ENCODE measurements at places on chromosomes 4 and X. TPM values are rescaled to one million over a fixed set of nuclear protein-coding genes. Genes with fewer than 3 reads are reported as not detected.

Gene NDNF
- total RNA-seq: 0.89 TPM

Gene REPS2
- total RNA-seq: 9.8 TPM

DNA sequence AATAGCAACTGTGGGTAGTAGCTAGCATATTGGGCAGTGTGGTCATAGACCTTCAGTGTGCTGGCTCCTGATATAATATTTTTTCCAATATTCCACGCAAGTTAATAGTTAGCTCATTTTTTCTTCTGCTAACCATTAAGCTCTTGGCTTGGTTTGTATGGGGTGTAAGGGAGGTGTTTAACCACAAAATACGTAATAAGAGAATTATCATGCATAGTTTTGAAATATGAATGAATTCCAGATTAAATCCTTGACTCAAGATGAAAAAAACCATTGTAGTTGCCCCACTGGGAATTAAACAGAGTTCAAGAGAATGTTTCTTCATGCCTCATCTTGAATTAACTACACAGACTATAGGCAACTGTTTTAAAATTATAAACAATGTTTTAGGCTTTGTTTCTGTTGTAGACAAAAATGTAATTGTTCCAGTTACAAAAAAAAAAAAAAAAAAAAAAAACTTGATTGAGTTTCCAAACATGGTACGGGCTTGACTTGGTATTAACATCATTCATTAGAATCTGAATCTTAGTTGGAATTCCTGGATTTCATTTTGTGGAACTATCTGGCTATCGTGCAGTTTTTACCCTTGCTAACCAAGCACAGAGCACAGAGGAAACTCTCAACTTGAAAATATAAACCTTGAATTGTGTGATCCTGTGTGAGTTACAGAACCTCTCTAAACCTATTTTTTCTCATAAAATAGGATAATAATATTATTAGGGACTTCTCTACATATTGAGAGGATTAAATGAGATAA, 28.4 kb downstream of the CXCL1 start:
- DNase-seq: no peak

- no peak for DNase-seq
Measured at GRCh38 chrX:28324321-28324721, 262.9 kb upstream of the IL1RAPL1 start.

- peak; percentile 12 for DNase-seq
Measured at GRCh38 chrX:155070038-155070437, 898 bp downstream of the CMC4 start.

DNA sequence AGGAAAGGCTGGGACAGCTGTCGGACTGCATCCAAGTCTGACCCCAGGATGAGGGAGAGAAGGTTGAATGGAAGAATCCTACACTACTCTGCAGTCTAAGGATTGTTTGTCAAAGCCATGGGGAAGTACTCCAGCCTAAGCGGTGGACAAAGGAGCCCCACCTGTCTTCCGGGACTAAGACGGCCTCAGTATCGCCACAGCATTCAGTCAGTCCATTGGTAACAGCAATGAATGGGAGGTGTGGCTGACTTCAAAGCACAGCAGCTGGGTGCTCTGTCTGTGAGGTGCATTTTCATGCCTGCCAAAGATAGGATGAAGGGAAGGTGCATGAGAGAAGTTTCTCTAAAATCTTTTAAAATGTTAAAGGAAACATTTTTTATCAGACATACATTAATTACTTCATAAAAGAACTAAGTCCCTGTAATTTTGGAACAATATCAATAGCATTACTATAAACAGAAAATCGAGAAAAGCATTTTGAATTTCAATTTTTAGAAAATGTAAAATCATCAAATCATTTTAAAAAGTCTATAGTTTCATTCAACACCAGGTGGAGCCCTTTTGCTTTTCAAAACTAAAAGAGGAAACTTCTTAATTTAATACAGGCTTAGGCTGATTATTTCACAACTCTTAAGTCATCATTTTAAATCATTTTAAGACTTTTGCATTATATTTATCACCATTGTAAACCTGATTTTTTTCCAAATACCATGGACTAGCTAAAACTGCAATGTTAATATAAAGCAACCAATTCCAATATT, 27.6 kb upstream of the INTU start:
- peak; percentile 50 for DNase-seq

DNA sequence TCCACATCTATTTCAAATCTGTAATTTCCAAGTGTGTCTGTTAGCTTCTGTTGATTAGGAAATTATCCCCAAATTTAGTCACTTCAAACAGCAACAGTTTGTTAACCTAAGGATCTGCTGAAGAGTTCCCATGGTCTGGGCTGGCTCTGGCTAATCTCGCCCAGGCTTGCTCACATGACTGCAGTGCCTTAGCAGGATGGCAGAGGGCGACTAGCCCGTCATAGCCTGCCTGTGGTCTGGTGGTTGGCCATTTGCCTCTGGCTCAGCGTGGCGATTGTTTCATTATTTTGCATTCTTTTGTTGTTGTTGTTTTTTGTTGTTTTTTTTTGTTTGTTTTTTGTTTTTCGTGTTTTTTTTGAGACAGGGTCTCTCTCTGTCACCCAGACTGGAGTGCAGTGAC, 264.0 kb downstream of the TRIML1 start:
- DNase-seq: no peak

Gene MGAT4D
- total RNA-seq: not detected

GRCh38 chr4:98518559-98519267, 139.7 kb downstream of the TSPAN5 start:
- DNase-seq: no peak

Gene AVPR2
- not detected for total RNA-seq

Gene SPP1
- 12.7 TPM for total RNA-seq

Gene ABLIM2
- 5.2 TPM for total RNA-seq

GRCh38 chrX:57817302-57817701, 93.0 kb downstream of the ZXDA start:
- no peak for DNase-seq

DNA sequence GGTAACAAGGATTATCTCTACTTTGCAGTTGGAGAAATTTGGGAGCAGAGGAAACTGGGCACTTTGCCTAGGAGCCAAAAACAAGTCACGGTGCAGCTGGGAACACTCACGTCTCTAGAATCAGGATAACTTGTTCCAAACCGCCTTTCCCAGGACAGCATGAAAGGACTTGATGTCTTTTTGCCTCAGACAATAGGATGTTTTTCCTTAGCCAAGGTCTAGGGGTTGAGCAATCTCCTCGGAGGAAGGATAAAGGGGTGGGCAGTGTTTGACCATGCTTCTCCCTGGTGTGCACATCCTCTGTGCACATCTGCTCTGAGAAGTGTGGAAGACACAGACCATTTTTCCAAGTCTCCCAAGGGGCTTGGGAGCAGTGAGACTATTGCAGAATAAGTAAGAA, 1.7 kb upstream of the SPARCL1 start:
- DNase-seq: peak; percentile 80

- no peak for DNase-seq
Measured at GRCh38 chrX:40247848-40248622, 150.3 kb upstream of the BCOR start.

Gene CXorf65
- not detected for total RNA-seq

Gene C4orf50
- total RNA-seq: not detected

Gene GABRQ
- not detected for total RNA-seq

Gene GABRE
- total RNA-seq: 6.2 TPM

GRCh38 chr4:53119680-53120079, 246.2 kb downstream of the SCFD2 start:
- peak; percentile 77 for DNase-seq

Gene BMX
- total RNA-seq: not detected

Gene TMSB4X
- total RNA-seq: 1,945 TPM

Gene FNIP2
- 87.8 TPM for total RNA-seq

DNA sequence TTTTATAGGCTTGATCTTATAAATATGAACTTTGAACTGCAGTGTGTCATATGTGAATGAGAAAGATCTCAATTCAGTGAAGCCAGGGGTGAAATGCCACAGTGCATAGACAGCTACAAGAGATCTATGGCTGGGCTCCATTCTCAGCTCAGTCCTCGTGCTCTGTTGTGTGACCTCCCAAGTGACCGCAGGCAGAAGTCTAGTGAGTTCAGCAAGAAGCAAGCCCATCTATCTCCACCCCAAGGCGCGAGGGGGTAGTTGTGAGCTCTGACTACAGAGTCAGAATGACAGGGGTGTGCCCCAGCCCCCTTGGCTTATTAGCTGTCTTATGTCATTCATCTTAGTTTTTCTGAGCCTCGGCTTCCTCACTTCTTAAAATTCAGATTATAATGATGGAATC, 378.3 kb downstream of the FBXW7 start:
- no peak for DNase-seq

- DNase-seq: no peak
Measured at GRCh38 chr4:47744253-47744652, 93.6 kb downstream of the CORIN start.

DNA sequence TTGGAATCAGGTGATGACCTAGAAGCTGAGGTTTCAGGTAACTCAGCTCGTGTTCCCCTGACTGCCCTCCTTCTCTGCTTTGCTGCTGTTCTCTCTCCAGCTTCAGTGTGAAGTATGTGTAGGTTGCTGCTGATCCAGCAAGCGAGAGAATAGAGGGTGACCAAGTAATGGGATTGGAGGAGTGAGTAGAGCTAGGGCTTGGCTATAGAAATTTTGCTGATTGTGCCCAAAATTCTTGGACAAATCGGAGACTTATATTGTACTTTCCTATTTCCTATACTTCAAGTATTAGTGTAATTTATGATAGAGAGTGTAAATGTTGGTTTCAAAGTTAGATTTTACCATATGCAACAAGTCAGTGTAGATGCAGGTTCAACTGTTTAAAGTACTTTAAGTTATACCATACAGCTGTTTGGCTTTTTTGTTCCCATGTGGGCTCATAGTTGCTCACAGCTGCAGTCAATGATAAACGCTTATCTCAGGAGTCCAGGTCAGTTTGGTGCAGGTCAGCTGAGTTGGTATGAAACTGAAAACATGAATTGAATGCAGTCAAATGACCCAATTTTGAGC, 48.0 kb downstream of the RAPGEF2 start:
- no peak for DNase-seq

GRCh38 chrX:149021159-149021558, 483.9 kb downstream of the IDS start:
- DNase-seq: no peak

GRCh38 chr4:145957302-145957701, 18.7 kb upstream of the ZNF827 start:
- DNase-seq: no peak
